NCI-H2029 treated with DMSO at 0.1 percent for 48 hours (cell line): ENCODE measurements at places on chromosomes 16 and 17.

DNA sequence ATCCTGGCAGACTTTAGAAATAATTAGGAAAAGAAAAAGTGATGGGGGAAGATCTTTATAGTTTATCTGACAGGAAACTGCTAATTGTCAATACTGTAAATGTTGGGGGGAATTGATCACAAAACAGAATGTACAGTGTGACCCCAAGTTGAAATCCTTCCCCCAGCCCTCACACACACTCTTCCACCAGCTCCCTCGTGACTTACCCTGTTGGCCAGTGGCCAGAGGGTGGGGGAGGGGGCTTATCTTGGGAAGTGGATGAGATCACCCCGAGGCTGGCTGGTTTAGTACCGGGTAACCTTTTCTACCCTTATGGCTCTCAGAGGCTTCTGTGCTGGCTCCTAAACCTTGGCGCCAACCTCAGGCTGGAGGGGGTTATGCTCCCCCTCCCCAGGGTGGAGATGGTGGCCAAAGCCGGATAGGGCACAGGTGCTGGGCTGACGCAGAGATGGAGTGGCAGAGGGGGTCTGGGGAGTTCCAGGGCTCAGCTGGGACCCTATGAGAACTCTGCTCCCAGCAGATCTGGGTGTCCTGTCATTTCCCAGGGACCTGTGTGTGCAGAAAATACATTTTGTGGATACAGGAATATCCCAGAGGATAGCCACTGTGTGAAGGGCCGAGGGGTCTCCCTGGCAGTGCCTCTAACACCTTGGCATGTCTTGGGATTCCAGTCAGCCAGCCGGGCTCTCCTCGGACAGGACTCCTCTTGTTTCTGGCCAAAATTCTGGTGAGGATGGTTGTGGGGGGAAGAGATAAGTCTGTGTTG lies 18.6 kb downstream of the CDH16 start:
- DNase-seq, result no peak

DNA sequence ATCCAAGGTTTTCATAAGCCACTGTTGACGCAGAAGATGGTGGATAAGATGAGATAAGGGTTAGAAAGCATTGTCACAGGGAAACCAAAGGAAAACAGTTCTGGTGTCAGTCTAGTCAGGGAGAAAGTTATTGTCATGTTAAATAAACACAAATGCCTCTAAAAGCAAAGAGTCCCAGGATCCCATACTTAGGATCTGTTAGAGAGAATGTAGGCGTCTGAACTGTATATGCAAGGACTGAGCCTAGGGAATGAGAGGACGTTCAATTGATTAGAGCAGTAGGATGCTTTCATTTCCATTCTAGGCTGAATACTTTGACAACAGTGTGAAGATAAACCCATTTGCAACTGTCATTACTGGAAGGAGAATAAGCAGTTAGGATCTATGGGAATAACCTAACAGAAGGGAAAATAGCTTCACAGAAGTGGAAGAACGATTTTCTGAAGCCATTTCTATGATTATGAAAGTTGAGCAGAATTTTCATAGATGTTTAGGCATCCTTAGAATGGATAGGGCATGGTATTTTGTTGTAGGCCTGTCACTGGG lies 1149.1 kb upstream of the CDH8 start:
- no peak for DNase-seq

DNA sequence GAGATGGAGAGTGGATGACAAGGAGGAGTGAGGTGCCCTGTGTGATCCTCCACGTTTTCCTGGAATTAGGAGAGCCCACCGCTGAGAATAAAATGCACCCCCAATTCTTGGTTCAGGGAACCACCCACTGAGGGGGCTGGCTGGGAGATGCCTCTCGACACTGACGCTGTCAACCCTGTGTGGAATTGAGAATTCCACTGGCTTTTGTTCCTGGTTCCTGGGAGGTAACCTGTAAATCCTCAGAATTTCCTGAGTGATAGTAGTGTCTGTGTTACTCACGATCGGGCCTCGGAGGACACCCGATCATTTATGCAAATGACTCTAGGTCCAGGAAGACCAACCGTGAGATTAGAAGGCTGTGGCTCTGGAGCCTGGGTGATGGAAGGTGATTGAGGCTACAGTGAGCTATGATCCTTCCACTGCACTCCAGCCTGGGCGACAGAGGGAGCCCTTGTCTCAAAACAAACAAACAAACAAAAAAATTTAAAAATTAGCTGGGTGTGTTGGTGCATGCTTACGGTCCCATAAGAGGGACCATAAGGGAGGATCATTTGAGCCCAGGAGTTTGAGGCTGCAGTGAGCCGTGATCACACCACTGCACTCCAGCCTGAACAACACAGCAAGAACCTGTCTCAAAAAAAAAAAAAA lies 11.7 kb upstream of the PRPSAP1 start:
- DNase-seq, result no peak

- DNase-seq, result no peak
Measured at GRCh38 chr16:86571530-86571915, 4.9 kb downstream of the FOXC2 start.

GRCh38 chr16:57840833-57841232 lies 38.5 kb upstream of the KIFC3 start:
- DNase-seq, result no peak

DNA sequence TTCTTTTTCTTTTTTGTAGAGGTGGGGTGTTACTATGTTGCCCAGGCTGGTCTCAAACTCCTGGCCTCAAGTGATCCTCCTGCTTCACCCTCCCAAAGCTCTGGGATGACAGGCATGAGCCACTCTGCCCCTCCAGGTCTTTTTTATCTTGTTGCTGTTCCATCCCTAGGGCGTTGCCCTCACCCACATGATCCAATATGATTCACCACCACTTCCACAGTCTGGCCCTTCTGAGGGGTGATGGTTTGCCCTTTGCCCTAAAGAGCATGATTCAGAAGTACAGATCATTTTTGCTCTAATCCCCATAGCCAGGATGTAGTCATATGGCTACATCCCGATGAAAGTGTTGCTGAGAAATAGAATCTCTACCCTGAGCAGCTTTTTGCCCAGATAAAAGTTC lies 18.8 kb downstream of the STX4 start:
- DNase-seq, result no peak

DNA sequence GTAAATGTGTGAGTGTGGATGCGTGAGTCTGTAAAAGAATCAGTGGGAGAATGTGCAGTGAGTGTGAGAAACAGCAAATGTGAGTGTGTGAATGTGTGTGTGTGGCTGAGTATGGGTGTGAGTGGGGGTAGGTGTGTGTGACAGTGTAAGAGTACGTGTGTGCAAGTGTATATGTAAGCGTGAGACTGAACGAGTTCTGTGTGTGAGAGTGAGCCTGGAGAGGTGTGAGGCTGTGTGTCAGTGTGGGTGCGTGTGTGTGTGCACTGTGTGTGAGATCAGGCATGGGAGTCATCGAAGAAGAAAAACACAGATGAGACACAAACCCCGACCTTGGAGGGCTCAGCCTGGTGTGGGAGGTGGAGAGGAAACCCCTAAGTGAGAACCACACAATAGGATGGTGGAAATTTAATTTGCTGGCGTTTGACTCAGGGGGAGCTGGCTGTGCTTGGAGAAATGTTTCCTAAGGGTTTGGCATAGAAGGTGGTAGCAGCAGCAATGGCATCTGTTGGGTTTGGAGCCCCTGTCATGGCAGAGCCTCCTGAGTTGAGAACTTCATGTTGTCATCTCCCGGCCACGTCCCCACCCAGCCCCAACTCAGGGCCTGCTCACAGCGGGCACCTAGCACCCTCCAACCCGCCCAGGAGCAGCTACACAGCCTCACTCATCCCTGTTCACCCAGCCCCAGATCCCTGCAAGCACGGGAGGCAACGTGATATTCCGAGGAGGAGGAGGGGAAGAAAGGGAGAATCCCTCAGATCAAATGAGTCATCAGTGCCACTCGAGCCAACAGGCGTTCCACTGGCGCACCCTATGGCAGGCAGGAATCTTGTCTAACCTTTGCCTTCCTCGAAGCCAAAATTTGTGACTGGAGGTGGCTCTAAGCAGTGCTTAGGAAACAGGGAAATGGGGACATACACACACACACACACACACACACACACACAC lies 14.3 kb upstream of the NUBP1 start:
- peak; percentile 18 for DNase-seq

DNA sequence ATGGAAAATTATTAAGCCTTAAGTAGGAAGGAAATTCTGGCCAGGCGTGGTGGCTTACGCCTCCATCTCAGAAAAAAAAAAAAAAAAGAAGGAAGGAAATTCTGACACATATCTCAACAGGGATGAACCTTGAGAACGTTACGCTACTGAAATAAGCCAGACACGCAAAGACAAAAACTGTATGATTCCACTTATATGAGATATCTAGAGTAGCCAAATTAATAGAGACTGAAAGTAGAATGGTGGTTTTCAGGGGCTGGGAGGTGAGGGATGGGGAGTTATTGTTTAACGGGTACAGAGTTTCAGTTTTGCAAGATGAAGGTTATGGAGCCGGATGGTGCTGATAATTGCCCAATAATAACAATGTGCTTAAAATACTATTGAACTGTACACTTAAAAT lies 16.2 kb upstream of the HNF1B start:
- no peak for DNase-seq

DNA sequence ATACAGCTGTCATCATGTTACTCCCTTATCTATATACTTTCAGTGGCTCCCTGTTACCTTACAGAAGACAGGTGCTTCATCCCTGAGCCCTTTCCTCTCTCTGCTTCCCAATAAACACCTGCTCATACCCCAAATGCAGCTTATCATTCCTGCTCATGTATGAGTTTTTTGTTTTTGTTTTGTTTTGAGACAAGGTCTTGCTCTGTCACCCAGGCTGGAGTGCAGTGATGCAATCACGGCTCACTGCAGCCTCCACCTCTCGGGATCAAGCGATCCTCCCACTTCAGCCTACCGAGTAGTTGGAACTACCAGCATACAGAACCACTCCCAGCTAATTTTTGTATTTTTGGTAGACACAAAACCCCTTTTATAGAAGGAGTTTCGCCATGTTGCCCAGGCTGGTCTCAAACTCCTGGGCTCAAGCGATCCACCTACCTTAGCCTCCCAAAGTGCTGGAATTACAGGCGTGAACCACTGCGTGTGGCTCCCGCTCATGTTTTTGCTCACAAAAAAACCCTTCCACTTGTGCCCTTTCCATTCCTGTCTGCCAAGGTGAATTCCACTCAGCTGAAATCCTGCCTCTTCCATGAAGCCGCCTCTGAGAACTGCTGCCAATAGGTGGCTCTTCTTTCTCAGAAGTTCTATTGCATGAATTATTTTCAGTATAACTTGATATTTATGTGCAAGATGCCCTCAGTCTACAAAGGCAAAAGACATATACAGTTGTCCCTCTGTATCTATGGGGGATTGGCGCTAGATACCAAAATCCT lies 7.9 kb upstream of the RNF157 start:
- DNase-seq, result no peak

- DNase-seq, result no peak
Measured at GRCh38 chr17:29567554-29568330, 759 bp upstream of the TP53I13 start.

- no peak for DNase-seq
Measured at GRCh38 chr17:28346199-28346580, 10.6 kb downstream of the TNFAIP1 start.

DNA sequence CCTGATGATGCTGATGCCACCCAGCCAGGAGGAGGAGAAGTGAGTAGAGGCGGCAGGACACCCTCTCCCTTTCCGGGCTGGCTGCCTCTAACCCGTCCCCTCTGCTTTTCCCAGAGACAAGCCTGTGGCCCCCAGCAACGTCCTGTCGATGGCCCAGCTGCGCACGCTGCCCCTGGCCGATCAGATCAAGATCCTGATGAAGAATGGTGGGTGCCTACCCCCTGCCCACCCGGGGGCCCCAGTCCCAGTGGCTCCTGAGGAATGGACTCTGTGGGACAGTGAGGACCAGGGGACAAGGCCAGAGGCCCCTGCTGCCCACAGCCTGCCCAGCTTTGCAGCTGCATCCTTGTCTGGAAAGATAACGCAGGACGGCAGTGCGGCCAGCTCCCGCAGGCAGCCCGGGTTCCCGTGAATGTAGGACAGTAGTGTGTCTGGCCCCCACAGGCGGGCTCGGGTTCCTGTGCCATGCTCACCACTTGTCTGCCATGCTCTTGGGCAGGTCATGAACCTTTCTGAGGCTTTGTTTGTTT lies 19.9 kb downstream of the POLR3E start:
- no peak for DNase-seq

GRCh38 chr17:27974531-27975145 lies 67.8 kb upstream of the NLK start:
- DNase-seq, result no peak

DNA sequence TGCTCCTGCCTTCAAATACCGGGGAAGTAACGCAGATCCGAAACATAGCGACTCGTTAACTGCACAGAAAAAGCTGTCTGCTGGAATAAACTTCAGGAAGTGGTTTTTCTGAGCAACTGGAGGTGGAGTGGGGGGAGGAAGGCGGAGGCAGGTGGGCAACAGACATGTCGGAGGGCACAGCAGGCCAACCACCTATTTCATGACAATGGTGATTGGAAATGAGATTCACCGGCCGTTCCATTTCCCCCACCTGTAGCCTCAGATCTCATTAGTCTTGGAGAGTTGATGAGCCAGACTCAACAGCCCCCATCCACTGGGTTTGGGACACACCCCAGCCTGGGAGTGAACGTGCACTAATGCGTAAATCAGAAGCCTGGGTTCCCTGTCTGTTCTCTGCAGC lies 7.7 kb upstream of the PECAM1 start:
- DNase-seq, result no peak

- DNase-seq, result no peak
Measured at GRCh38 chr16:13005721-13006247, 104.4 kb downstream of the SHISA9 start.

GRCh38 chr16:82943371-82943770 lies 316.6 kb downstream of the CDH13 start:
- no peak for DNase-seq

DNA sequence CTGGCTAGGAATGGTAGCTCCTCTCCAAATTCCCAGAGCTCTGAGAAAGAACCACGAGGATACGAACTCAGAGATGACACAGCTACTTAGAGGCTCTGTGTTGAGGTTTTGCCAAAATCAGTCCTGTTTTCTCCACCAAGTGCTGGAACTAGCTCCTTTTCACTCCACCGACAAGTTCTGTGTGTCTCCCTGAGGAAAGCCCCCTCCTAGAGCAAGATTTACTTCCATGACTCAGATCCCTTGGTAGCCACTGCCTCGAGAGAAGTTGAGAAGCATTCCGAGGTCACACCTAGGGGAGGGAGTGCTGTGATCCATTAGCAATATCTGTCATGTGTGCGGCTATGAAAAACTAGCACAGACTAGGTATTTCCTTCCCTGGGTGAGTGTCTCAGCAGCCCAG lies 30.6 kb downstream of the IL21R start:
- no peak for DNase-seq
